ENCODE measurements at places on chromosomes 12 and 14.
A peak's percentile ranks its signal among the peaks of the same experiment; 100 is the strongest.

GRCh38 chr14:78029601-78030372 lies 140.4 kb upstream of the NRXN3 start:
- no peak for DNase-seq

GRCh38 chr14:63713764-63714163 lies 14.1 kb downstream of the SGPP1 start:
- DNase-seq: no peak

DNA sequence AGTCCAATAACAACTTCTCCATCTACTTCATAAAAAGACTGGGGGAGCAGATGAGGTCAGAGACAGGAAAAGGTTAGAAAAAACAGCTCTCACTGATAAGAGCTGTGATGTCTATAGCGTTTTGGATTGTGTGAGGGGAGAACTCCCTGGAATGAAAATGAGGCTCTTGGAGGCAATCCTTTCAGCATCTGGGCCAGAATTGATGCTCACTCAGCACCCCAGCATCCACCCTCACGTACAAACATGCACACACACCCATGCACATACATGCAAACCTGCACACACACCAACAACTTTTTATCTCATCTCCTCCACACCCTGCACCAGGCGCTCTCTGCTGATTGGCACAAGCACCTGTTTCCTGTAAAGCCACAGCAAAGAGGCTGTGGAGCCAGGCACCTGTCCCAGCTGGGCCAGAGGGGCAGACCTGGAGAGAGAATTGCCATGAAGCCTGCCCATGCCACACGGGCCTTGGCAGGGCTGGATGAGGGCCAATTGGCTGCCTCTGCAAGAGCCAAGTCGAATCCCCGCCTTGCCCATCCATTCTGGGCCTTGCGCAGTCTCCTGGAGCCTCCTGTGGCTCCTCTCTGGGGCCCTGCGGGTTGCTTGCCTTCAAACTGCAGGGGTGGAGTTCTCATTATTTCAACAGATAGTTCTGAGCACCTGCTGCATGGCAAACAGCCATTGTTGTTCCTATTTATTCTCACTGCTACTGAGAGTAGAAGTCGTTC lies 53.1 kb downstream of the SYNE3 start:
- no peak for DNase-seq

GRCh38 chr14:96782436-96782835 lies 14.7 kb upstream of the VRK1 start:
- DNase-seq: no peak

- DNase-seq: no peak
These were observed 101.2 kb upstream of the SLC16A7 start for GRCh38 chr12:59494617-59495016.

DNA sequence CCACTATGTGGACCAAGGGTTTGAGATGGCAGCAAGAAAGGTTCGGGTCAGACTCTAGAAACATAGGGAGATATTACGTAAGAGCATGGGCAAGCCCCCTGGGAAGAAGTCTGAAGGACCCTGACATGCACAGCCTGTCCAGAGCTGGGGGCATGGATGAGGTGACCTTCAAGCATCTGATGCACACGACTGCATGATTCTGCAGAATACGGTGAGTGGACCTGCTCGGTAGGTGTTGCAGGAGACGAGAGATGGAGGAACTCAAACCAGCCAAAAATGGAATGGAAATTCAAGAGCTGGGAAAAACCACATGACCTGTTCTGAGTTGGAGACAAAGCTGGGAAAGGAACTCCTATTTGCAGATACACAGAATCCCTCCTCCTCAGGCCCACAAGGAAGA lies 43.6 kb downstream of the ANO2 start:
- DNase-seq: no peak

DNA sequence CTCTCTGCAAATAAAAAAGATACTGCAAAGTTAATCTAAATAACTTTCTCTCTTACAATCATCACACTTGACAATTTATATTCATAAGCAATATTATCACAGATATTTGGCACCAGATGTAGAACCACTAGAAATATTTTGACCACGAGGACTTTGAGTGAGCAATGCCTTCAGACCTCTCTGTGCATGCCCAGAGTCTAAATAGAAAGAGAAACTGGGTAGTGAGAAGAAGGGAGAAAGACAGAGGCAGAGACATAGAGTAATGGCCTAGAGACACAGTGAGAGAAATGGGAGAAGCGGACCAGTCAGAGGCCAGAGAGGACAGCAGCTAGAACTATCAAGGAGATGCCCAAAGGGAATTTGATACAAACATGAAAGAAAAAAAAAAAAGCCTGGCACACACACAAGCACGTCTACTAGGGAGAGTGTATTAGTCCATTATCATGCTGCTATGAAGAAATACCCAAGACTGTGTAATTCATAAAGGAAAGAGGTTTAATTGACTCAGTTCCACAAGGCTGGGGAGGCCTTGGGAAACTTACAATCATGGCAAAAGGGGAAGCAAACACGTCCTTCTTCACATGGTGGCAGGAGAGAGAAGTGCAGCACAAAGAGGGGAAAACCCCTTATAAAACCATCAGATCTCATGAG lies 41.1 kb downstream of the BMP4 start:
- DNase-seq: no peak

GRCh38 chr12:46938071-46938678 lies 112.4 kb upstream of the SLC38A4 start:
- no peak for DNase-seq

- DNase-seq: no peak
These were observed 5.8 kb downstream of the ASB2 start for GRCh38 chr14:93970585-93970964.

GRCh38 chr12:79406993-79407392 lies 283.8 kb downstream of the PAWR start:
- DNase-seq: no peak

- no peak for DNase-seq
These were observed 27.3 kb downstream of the PTPRB start for GRCh38 chr12:70609739-70610491.

DNA sequence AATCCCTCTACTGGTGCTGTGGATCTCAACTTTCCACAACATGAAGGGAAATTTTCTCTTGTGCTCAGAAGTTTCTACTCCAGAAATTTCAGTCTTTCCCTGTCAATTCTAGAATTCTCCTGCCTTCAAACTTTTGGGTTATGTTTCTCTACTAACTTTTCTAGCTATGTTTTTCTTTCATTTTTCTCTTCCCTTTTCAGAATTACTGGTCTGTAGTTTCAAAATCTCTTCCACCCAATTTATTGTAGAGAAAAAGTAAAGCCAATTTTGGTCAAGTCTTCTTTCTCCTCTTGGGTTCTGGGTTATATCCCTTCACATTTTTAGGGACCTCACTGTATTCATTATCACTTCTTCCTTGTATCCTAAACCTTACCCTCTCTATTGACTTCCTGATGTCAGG lies 18.9 kb downstream of the CNTN1 start:
- DNase-seq: no peak

DNA sequence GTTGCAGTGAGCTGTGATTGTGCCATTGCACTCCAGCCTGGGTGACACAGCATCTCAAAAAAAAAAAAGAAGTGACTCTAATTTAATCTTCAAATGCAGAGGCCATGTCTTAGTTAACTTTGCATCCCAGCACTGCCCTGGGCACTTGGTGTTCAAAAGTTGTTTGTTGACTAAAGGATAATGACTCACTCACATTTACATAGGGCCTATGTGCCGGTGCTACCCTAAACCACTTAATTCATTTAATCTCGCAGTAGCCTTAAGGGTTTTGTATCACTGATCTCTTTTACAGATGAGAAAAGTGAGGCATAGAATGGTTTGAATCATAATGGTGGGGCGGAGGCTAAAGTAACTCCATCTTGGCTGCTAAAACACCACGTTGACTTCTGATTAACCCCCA lies 23.7 kb downstream of the MFAP5 start:
- DNase-seq: no peak

DNA sequence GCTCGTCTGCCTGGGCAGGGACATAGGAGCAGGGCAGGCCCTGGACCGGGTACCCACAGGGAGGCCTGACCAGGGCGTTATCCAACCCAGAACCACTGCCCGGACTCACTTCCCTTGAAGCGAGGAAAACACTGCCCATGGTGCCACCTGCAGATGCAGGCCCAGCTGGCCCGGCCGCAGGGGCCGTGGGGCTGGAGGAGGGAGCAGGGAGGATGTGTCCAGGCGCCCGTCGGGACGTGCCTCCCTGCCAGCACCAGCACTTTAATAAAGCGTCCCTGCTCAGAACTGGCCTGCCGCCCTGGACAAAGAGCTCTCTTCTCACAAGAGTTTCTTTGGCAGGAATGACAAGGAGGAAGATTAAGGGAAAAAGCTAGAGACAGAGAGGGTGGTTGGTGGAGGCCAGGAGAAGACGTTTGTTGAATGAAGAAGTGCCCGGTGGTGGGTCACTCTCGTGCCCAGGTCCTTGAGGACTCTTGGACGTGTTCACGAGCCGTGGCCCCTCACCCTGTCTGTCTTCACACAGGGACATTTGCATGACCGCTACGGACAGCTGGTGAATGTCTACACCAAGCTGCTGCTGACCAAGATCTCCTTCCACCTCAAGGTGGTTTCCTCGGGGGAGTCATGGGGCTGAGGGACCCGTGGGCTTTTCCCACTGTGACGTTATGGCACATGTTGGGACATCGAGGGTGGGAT lies 14.2 kb downstream of the HIP1R start:
- DNase-seq: no peak

DNA sequence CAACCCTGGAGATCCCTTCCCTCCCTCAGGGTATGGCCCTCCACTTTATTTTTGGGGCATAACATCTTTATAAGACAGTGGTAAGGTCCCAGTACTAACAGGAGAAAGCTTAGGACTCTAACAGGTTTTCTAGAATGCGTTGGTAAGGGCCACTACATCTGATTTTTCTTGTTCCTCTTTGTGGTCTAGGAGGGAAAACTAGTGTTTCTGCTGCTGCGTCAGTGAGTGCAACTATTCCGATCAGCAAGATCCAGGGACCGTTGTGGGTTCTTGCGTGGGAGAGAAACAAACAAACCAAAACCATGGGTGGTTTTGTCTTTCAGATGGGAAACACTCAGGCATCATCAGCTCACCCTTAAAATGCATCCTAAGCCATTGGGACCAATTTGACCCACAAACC lies 123.6 kb upstream of the SLC16A7 start:
- no peak for DNase-seq

- DNase-seq: no peak
These were observed 20.1 kb upstream of the GARIN6 start for GRCh38 chr12:99627459-99627858.

- no peak for DNase-seq
These were observed 4.7 kb downstream of the MTERF2 start for GRCh38 chr12:106982229-106982628.

DNA sequence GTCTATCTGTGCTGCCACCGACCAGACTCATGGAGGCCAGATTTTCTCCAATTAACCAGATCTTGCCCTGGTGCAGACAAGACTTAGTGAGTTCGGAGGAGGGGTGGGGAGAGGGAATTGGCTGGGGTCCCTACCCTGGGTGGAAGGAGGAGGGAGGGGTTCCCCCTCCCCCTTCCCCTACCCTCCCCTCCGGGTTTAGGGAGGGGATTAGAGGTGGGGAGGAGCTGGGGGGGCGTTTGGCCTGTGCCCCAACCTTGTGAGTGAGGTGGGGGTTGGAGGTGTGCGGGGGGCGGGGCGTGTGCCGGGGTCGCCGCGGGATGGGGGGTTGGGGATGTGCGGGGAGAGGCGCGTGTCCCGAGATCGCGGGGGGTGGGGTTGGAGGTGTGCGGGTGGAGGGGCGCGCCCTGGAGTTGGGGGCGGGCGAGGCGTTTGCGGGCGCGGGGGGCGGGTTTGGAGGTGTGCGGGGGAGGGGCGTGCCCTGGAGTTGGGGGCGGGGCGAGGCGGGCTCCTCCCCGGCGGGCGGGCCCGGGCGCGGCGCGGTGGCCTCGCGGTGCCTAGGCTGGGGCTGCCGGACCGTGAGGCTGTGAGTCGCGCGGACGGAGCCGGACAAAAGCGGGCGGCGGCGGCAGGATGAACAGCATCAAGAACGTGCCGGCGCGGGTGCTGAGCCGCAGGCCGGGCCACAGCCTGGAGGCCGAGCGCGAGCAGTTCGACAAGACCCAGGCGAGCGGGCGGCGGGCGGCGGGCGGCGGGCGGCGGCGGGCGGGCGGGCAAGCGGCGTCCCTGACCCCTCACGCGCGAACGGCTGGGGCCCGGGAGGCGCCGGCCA lies at the start of gene HIP1R:
HIP1R (plus strand) TSS at position 537 of the 829 bp plus-strand sequence; CDS start at position 631, 94 bp downstream.
- peak; percentile 32 for DNase-seq

- no peak for DNase-seq
These were observed 4.9 kb upstream of the ASPG start for GRCh38 chr14:104080376-104081260.

- no peak for DNase-seq
These were observed 670 bp upstream of the BEGAIN start for GRCh38 chr14:100587763-100588411.

- DNase-seq: no peak
These were observed 3.3 kb downstream of the PIK3C2G start for GRCh38 chr12:18264581-18265075.

- DNase-seq: no peak
These were observed 28.6 kb upstream of the NRXN3 start for GRCh38 chr14:78141590-78141989.

DNA sequence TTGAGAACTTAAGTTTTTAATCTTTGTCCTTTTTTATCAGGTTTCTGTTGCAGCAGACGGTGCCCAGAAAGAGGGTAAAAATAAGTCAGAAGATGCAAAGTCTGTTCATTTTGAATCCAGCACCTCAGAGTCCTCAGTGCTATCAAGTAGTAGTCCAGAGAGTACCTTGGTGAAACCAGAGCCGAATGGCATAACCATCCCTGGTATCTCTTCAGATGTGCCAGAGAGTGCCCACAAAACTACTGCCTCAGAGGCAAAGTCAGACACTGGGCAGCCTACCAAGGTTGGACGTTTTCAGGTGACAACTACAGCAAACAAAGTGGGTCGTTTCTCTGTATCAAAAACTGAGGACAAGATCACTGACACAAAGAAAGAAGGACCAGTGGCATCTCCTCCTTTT lies 53.5 kb downstream of the RAD52 start:
- no peak for DNase-seq

DNA sequence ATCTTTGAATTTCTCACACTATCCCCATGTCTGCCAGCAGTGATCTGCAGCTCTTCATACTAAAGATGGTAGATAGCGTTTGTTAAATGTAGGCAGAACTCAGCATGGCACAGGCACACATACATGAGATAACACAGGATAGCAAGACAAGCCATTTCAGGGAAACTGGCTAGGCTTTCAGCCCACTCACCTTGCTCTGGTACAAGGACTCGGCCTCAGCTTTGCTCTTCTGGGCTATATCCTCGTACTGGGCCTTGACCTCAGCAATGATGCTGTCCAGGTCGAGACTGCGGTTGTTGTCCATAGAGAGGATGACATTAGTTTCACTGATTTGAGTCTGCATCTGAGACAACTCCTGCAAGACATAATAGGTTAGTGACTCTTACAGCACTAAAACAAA lies 3.1 kb downstream of the KRT1 start:
- no peak for DNase-seq

- DNase-seq: no peak
These were observed 25.3 kb downstream of the GPRC5D start for GRCh38 chr12:12926571-12927071.

GRCh38 chr14:35956376-35957085 lies 130.4 kb downstream of the BRMS1L start:
- no peak for DNase-seq

DNA sequence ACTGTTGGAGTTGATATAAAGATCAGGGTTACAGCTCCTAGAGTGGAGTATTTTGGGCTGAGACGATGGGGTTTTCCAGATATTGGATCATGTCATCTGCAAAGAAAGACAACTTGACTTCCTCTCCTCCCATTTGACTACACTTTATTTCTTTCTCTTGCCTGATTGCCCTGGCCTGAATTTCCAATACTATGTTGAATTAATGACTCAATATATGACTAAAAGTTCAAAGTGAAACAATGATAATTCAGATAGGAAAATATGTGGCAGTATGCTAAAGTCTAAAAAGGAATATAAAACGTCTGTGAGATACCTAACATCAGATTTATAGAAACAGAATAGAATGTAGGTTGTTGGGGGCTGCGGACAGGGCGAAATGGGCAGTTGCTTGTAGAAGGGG lies 72.2 kb downstream of the BHLHE41 start:
- DNase-seq: no peak

Measured in stimulated activated CD8-positive, alpha-beta memory T cell treated with anti-CD3 and anti-CD28 coated beads, Interleukin-15, amount 100 ng/mL, for 48 hours (primary cell).